ENCODE measurements at places on chromosomes 5 and 9.
A peak's percentile ranks its signal among the peaks of the same experiment; 100 is the strongest.

- DNase-seq = no peak
Measured at GRCh38 chr5:131607903-131608540, 27.0 kb downstream of the RAPGEF6 start.

GRCh38 chr9:112867275-112867991 lies 23.2 kb downstream of the SLC46A2 start:
- peak; percentile 72 for DNase-seq

DNA sequence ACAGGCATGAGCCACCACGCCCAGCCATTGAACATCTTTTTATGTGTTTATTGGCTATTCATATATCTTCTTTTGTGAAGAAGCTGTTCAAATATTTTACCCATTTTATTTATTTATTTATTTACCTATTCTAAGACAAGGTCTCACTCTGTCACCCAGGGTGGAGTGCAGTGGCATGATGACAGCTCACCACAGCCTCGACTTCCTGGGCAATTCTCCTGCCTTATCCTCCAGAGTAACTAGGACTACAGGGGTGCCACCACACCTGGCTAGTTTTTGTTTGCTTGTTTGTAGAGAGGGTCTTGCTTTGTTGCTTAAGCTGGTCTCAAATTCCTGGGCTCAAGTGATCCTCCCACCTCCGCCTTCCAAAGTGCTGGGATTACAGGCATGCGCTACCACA lies 33.5 kb downstream of the NAIF1 start:
- no peak for DNase-seq

- peak; percentile 9 for DNase-seq
Measured at GRCh38 chr9:12956261-12956660, 181.4 kb downstream of the LURAP1L start.

Data from fibroblast of gingiva (primary cell).